ENCODE measurements at places on chromosomes 2 and 18.
A peak's percentile ranks its signal among the peaks of the same experiment; 100 is the strongest.

DNA sequence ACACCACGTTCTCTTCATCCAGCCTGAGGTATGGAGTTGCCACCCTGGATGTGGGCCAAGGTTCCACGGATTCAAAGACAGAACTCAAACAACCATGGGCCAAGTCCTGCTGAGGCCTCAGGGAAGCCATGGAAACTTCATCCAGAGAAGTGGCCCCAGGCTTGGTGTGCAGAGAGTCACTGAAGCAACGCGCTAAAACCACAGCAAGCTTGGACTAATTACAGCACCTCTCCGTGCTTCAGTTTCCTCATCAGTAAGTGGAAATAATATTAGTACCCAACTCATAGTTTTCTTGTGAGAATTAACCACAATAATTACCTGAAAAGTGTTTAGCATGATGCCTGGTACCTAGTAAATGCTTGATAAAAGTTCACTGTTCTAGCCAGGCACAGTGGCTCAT is 19.2 kb upstream of the AP1S3 start:
- no peak for DNase-seq
- H3K27me3 ChIP-seq, result peaks cover 5% of the 10 kb centered on the region
- H3K36me3 ChIP-seq, result peaks cover 5% of the 10 kb centered on the region
- no peak overlapping the region for H3K4me3 ChIP-seq
- H3K4me1 ChIP-seq, result peaks cover 33% of the 10 kb centered on the region

DNA sequence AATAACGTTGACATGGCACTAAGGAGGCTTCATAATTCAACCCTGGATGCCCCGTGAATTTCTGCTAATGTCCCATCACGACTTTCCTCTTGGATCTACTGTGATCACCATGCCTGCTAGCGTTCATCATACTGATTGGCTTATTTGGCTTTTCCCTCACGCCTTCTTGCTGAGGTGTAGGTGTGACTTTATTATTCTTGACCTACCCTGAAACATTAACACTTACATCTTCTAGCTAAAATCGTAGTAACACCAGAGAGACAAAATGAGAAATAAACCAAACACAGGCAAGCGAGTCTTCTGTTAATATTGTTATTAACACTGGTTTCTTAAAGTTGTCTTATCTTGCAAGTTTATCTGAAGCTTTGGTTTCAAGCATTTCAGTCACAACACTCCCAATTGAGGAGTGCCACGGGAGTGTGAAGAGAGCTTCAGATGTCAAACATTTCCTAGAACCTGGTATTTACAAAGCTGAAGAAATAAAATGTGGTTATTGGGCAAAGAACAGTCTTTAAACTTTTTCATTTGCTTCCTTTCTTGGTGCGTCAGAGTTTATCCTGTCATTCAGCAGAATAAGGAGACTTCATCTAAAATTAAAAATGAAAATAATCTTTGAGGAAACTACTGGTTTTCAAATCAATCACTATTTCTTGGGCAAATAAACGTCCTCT is 15.4 kb upstream of the STAT1 start:
- peaks cover 37% of the 10 kb centered on the region for H3K4me1 ChIP-seq
- H3K27ac ChIP-seq, result no peak overlapping the region

- peak within 1 kb of the TSS; percentile 92 for H3K4me3 ChIP-seq
- peak; percentile 63 for DNase-seq
- H3K27me3 ChIP-seq, result peaks cover 5% of the 10 kb centered on the region
- H3K4me1 ChIP-seq, result peaks cover 42% of the 10 kb centered on the region
- H3K27ac ChIP-seq, result peak within 1 kb of the TSS; percentile 92
Observed at GRCh38 chr2:240435457-240435947, at the start of gene GPC1. GPC1 (plus strand) TSS chr2:240435663; CDS start chr2:240435919, 256 bp downstream.

GRCh38 chr2:3739313-3739712 is 35.9 kb downstream of the DCDC2C start:
- no peak overlapping the region for H3K4me3 ChIP-seq
- H3K27ac ChIP-seq, result no peak overlapping the region
- H3K27me3 ChIP-seq, result peaks cover 5% of the 10 kb centered on the region
- H3K4me1 ChIP-seq, result no peaks in the 10 kb centered on the region
- no peaks in the 10 kb centered on the region for H3K36me3 ChIP-seq

DNA sequence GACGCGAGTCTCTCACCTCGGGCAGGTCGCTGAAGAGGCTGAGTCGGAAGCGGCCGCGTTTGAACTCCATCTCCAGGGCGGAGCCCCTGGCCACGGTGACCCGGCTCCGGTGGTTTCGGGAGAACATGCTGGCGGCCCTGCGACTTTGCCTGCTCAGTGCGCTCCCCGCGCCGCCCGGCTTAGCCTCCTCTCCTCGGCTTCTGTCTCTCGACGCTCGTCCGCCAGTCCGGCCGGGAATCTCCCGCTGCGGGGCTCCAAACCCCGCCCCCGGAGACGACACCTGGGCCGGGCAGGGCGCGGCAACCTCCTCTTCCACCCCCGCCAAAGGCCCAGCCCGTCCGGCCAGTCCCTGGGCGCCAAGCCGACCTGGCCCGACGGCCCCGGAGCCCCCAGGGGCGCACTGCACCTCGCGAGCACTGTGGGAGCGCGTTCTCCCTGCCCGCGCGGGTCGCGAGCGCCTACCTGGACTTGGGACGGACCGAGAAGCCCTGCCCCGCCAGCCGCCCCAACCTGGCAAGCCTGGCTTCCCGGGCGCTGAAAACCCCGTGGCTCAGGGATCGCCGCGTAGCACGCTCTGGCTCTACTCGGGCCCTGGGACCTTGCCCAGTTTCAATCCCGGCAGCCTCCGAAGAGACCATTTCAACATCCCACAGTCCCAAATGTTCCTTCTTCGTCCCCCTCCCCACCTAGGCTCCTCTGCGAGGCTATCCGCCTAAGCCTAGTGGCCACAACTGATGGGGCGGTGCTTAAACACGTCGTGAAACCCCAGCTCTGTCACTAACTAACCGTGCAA is at the start of gene RTKN:
Gene RTKN, minus strand, starts transcription at position 248 of the 793 bp plus-strand sequence. Its CDS starts 121 bp downstream, at position 127.
- no peaks in the 10 kb centered on the region for H3K36me3 ChIP-seq
- peak within 1 kb of the TSS; percentile 95 for H3K4me3 ChIP-seq
- DNase-seq, result no peak
- peaks cover 47% of the 10 kb centered on the region for H3K4me1 ChIP-seq
- peak within 1 kb of the TSS; percentile 57 for H3K27ac ChIP-seq

- 0 out of 2 replicates have a peak, but pooled peaks cover 5% of the 10 kb centered on the region for H3K4me1 ChIP-seq
- peaks cover 11% of the 10 kb centered on the region for H3K36me3 ChIP-seq
- DNase-seq, result no peak
- no peak overlapping the region for H3K27ac ChIP-seq
- H3K27me3 ChIP-seq, result peaks cover 19% of the 10 kb centered on the region
Observed at GRCh38 chr18:74589021-74589420, 8.6 kb upstream of the ZNF407 start.

- peaks cover 76% of the 10 kb centered on the region for H3K36me3 ChIP-seq
- H3K4me1 ChIP-seq, result peaks cover 93% of the 10 kb centered on the region
- DNase-seq, result peak; percentile 82
- peak overlapping the region; percentile 73 for H3K4me3 ChIP-seq
Observed at GRCh38 chr2:173109253-173110188, 33.9 kb downstream of the MAP3K20 start.

DNA sequence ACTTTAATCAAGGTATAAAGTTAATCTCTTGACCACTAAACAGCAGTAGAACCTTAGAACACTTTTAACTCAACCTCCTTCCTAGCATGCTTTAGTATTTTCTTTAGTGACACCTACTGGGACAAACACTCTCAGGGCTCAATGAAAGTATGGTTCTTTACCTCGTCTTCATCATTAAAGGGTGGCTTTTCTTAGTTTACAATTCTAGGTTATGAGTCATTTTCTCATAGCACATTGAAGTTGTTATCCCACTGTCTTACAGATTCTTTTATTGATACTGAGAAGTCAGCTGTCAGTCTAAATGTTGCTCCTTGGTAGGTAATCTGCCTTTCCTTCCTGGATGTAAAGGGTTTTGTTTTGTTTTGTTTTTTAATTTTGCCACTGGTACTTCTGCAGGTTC is 38.0 kb downstream of the SIGLEC15 start:
- H3K4me1 ChIP-seq, result peaks cover 50% of the 10 kb centered on the region
- H3K27me3 ChIP-seq, result no peaks in the 10 kb centered on the region
- DNase-seq, result no peak
- H3K27ac ChIP-seq, result peak overlapping the region; percentile 11
- H3K4me3 ChIP-seq, result no peak overlapping the region
- H3K36me3 ChIP-seq, result peaks cover 83% of the 10 kb centered on the region

DNA sequence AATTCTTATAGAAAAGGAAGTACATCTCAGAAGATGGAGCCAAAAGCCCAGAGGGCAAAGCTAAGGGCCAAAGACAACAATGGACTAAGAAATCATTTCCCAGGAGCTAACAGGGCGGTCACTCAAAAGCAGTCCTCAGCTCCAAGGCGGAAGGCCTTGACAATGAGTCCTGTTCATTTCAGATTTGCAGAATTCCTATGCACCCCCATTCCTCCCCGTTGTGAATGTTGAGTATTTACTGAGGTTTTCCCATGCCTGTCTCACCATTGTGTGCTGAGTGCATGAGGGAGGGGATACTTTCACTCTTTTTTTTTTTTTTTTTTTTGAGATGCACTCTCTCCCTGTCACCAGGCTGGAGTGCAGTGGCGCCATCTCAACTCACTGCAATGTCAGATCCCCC is 18.8 kb upstream of the DTNB start:
- no peak overlapping the region for H3K4me3 ChIP-seq
- peak; percentile 35 for DNase-seq
- H3K27me3 ChIP-seq, result peaks cover 17% of the 10 kb centered on the region
- peaks cover 6% of the 10 kb centered on the region for H3K4me1 ChIP-seq
- H3K27ac ChIP-seq, result no peak overlapping the region

Data from HFFc6 (cell line).